HS-27A (cell line): ENCODE measurements at places on chromosomes 16 and 17.

- no peak for DNase-seq
Observed at GRCh38 chr16:88570691-88571092, 489 bp downstream of the ZC3H18 start.

GRCh38 chr16:56319376-56319775 is 106.0 kb downstream of the AMFR start:
- no peak for DNase-seq

DNA sequence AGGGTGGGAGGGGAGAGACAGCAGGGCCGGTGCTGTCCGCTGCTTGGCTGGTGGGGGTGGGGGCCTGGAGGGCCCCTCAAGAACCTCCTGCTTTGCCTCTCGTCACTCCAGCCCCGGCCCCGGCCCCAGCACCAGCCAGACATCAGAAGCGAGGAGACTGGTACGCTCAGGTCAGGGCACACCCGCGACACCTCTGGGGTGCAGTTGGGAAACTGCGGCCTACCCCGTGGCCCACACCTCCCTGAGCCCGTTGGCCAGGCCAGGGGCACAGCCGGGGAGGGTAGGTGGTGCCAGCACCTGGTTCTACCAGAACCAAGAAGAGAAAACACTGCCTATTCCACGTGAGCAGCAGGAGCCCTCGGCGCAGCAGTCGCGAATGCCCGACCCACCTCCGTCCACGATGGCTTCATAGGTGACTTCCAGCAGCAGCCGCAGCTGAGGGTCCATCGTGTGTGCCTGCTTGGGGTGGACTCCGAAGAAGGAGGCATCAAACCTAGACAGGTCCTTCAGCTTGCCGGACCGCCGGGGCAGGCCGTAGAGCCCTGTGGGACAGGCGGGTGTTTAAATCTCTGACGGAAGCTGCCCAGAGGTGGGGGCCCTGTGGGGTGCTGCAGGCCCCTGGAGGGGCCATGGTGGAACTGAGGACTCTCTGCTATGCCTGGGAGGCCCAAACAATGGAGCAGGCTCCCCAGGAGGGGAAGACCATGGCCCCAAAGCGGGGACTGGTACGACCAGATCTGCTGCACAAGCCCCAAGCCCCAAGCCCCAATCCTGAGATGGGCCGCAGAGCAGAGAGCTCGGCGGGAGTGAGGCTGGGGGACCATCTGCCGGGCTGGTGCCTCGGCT is 2.9 kb downstream of the FASN start:
- no peak for DNase-seq

DNA sequence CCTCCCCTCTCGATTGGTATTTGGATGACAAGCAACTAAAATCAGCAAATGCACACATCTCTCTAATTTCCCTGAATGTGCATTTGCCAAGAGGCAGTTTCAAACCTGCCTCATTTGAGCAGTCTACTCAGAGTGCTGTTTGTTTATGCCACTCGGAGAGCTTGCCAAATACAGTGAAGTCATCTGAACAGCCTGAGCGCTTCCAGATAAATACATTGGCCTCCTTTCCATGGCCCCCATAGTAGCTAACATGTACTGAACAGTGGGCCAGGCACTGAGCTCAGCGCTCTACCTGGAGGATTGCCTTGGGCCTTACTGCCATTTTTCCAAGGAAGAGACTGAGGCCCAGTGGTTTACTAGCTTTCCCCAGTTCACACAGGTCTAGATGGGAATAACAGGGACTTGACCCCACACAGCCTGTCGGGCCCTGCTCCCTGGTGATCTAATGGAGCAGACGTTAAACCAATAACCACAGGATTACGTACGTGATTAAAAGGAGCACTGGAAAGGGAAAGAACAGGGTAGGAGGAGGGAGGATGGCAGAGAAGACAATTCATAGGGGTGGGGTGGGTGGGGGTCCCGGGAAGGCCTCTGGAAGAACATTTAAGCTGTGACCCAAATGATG is 18.7 kb upstream of the ANKRD40CL start:
- DNase-seq: no peak

- no peak for DNase-seq
Observed at GRCh38 chr17:50658616-50659015, 23.9 kb downstream of the ABCC3 start.

- no peak for DNase-seq
Observed at GRCh38 chr17:59257101-59257500, 36.8 kb downstream of the GDPD1 start.

DNA sequence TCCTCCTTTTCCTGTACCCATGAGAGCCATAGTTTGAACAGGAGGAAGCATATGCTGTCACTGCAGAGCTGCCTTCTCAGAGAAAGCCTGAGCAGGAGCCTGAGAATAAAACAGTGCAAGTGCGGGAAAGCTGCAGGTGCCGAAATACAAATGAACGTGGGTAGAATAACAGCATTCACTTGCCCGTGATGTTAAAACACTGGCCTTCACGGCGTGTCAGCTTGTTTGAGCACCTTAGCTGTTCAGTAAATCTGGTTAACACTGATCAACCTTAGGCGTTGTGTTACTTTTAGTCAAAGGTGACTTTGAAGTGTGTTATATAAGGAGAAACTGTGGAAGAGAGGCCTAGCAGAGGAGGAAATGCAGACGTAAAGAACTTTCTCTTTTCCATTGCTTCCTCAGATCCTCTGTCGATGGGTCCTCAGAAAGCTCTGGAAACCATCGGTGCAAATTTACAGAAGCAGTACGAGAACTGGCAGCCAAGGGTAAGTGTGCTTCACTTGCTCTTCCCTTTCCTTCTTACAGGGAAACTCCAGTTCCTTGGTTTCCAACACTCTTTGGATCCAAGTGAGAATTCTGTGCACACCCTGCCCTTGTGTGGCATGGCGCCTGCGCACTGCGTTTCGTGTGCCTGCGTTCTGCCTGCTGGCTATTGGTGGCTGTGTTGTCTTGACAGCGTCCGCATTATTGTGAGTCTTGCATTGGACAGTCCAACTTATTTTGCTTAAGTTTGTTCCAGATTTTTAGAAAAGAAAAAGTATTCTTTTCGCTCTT is 98.9 kb downstream of the RPTOR start:
- no peak for DNase-seq

- DNase-seq: no peak
Observed at GRCh38 chr16:54284931-54285413, 1.6 kb downstream of the IRX3 start.

- no peak for DNase-seq
Observed at GRCh38 chr16:9438991-9439390, 347.5 kb downstream of the HAPSTR1 start.

DNA sequence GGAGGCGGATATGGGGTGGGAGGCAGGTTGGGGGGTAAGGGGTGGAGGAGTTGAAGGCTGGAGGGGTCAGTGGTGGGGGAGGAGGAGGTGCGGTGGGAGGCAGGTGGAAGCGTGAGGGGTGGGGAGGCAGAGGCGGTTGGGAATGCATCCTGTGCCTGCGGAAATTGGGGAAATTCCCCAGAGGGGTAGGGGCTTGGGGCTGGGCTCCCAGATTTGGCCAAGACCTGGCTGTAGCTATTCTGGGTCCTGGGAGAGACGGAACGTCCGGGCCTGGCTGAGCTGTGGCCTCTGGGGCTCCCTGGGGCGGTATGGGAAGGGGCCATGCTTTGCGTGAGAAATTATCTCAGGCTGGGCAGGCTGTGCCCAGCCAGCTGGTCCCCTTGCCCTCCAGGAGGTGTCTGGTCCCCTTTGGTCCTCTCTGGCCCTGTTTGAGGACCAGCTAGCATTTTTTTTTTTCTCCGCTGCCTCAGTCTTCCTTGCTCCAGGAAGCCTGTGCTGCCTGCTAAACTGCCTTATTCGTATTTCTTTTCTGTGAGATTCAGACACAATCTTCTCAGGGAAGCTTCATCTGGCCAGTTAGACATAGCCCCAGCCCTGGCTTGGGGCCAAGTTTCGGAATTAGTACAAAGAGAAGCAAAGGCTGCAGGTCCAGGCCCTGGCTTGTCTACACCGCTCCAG is 7.3 kb upstream of the TRPV2 start:
- no peak for DNase-seq

DNA sequence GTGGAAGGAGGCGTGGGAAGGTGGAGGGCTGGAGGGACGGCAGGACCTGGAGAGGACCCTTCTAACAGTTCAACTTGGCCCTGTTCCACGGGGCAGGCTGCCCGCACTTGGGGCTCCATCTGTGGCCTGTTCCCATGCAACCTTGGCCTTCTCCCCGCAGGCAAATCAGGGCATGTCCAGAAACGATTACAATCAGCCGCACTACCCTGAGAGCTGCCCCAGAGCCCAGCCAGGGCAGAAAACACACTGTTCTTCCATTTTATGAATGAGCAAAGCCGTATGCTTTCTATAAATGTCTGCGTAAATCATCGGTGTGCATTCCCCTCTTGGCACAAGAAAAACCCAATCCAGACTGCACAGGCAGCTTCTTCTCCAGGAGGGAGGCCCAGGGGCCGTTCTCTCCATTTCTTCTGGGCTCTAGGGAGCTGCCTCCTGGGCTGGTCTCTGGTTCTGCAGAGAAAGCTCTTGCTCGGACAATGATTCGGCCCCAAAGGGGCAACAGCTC is 228.7 kb downstream of the SOX9 start:
- no peak for DNase-seq

DNA sequence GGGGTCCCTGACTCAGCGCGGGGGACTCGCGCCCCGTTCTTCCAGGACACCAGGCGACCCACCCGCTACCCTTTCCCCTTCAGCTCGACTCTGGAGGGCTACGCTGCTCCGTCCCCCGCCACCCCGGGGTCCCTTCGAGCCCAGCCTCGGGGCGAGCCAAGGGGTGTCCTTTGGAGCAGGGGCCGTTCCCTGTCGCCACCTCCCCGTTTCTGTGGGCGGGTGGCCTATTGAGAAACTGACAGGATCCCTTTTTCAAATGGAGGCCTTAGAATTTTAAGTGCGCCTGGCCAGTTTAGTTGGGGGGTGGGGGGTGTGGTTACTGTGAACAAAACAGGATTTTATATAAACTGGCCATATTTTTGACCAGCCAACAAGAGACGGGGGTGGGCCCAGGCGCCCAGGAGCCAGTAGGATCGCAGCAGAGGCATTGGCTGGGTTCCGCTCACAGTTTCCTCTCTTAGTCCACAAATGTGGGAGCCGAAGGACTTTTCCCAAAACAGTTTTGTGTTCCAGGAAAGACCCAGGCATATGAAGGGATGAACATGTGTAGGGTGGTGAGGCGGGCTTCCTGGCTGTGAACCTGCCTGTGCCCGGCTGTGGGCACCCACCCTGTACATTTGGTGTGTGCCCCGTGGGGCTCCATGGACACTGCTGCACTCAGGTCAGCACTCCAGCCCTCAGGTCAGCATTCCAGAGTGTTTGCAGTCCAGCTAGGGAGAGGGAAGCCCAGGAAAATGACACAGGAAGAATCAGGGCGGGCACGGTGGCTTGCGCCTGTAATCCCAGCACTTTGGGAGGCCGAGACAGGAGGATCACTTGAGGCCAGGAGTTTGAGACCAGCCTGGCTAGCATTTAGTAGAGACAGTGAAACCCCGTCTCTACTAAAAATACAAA is 722 bp upstream of the TIMP2 start:
- no peak for DNase-seq

DNA sequence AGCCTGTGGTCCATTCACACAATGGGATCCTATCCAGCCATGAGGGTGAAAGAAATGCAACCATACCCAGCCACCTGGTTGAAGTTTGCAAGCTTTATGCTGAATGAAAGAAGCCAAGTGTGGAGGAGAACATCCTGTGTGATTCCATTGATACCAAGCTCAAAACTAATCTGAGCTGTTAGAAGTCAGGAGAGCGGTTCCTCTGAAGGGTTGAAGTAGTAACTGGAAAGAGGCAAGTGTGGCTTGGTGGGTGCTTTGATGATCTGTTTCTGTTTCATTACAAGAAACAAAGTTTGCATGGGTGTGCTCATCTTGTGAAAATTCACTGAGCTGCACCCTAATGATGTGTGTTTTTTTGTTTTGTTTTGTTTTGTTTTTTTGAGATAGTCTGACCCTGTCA is 99.4 kb downstream of the SALL1 start:
- DNase-seq: no peak

DNA sequence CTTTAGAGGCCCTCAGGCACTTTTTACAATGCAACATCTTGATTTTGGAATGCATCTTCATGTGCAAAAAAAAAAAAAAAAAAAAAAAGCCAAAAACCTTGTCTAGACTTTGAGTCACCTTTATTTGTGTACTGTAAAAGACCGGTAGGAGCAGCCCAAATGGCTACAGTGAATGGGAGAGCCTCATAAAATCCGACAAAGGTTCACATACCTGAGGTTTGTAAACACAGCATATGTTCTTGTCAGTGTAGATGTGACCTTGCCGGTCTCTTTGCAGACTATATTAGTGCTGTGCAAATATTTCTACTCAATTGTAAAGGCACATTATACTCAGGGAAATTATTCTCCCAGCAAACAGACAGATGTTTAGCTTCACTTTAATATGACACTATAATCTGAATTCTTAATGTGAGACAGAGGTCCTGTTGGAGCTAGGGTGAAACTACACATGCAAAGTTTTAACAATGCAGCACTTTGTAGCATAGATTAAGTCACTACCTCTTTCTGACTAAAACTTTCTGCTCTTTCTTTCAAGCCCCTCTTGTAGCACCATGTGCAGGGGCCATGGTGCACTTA is 211.3 kb downstream of the CA10 start:
- no peak for DNase-seq

DNA sequence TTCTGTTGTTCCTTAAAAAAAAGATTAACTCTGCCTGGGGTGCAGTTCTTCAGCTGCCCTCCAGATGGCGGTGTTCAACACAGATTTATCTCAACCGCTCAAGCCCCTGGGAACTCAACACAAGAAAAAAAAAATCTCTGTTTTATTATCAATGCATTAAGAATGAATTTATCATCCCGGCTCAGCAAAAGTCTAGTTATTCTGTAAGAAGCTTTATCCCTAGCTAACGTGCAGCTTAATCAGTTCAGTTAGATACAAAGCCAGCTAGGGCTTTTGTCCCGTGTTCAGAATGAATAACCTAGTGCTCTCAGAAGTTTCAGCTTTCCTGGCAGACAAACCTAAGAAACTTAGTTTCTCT is 475.9 kb upstream of the CCL2 start:
- DNase-seq: no peak

DNA sequence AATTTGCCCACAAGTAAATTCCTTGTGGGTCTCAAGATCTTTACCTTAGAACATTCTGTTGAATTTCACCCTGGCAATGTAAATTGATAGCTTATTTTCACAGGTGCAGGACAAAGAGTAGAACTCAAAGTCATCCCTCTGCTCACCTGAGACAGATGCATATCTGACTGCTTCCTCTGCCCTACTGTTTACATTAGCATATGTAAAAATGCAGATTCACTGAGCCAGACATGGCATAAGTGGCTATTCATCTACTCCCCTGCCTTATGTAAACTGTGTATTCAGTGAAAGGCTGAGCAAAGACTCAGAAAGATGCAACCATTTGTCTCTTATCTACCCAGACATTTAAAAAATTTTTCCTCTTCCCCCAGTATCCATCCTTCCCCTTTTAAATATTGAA is 22.3 kb upstream of the MILR1 start:
- DNase-seq: no peak

DNA sequence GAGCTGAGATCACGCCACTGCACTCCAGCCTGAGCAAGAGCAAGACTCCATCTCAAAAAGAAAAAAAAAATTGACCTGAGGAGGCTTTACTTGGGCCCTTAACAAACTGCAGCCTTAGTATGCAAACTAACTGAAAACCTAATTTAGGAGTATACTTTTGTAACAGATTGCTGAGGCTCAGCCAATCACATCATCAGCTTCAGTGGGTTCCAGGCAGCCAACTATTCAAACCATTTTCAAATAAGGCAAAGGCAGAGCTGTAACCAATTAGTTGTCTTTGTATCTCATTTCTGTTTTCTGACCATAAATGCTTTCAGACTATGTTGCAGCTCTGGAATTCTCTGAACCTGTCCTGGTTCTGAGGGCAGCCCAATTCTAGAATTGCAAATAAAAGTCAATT is 23.9 kb downstream of the RAD51D start:
- no peak for DNase-seq

GRCh38 chr17:77306790-77307478 is 166.2 kb downstream of the SEC14L1 start:
- DNase-seq: no peak

- DNase-seq: no peak
Observed at GRCh38 chr16:87792205-87792565, 26.4 kb upstream of the KLHDC4 start.
